Left cardiac atrium (tissue), 4 donors: ENCODE measurements at places on chromosomes 2 and 18. TPM values are rescaled to one million over a fixed set of nuclear protein-coding genes. Genes with fewer than 3 reads are reported as not detected.

Gene PSMA8
- total RNA-seq = not detected

Gene IL36B
- total RNA-seq = not detected

Gene DSC2
- 14.1 TPM for total RNA-seq

Gene ST8SIA3
- not detected for total RNA-seq

Gene ABHD1
- total RNA-seq = 3.2 TPM

Gene ASXL3
- total RNA-seq = 4.5 TPM

GRCh38 chr2:143553261-143553660 lies 424.0 kb downstream of the ARHGAP15 start:
- DNase-seq = no peak

GRCh38 chr2:191115804-191116203 lies 35.0 kb downstream of the STAT4 start:
- DNase-seq = no peak

- peak; percentile 63 for DNase-seq
These were observed 49.6 kb downstream of the ODC1 start for GRCh38 chr2:10398496-10398895.

DNA sequence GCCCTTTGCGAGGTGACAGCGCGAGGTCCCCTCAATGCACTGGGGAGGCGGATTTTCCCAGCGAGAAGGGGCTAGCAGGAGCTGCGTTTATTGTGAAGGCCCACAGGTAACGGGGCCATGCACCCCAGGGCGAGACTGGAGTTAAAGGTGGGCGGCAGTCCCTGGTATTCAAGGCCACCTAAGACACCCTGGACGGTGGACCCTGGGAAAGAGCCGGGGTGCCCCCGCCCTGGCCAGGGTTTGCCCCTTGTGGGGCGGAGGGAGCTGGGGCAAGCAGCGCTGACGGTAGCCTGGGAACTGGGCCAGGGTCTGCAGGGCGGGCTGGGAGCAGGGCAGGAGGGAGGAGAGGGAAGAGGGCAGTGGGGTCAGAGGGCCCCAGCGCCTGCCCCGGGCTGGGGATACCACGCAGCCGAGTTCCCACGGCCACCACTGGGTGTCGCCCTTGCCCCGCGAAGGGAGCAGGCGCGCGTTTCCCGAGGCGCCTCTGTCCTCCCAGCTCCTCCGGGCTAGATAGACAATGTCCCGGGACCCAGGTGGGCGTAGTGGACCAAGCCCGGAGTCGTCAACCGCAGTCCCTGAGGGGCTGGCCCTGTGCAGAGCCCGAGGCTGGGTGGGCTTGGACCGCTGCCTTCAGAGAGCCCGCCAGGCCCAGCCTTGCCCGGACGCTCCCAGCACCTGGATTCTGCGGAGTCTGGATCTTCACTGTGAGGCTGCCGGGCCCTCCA lies 80.2 kb downstream of the SMAD4 start:
- DNase-seq = peak; percentile 61

GRCh38 chr2:43819491-43820163 lies 19.0 kb downstream of the ABCG5 start:
- no peak for DNase-seq

DNA sequence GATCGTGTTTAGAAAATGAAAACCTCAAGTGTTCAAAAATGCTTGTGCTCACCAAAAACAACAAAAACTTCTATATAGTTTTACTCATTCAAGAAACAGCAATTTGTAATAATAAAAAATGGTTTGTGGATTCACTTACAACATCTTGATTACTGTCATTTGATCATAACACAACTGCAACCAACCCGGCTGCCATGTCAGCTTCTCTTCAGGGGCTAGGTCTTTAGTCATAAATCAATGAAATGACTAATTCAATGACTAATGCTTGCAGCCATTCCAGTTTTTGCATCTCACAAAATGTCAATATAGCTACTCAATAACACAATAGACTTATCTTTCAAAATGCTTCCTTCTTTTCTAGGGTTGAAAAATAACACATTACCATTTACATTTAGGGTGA lies 128.0 kb downstream of the OLA1 start:
- DNase-seq = no peak

GRCh38 chr2:177164584-177165052 lies 48.0 kb upstream of the HNRNPA3 start:
- peak; percentile 82 for DNase-seq

DNA sequence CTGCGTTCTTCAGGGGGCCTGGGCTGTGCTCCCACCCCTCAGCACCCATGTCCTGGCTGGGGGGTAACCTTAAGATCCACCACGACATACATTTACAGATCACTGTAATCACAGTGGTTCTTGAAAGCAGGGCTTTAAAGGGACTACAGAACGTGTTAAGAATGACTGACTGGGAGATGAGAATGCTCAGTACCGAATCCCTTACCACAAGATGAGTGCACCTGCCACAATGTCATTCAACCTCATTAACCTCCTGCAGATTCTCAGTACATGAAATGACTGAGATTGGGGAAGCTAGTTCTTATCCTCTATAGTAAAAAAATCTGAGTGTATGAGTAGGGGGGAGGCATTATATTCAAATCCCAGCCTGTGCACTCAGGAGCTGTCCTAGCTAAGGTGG lies 10.5 kb upstream of the PIEZO2 start:
- no peak for DNase-seq

DNA sequence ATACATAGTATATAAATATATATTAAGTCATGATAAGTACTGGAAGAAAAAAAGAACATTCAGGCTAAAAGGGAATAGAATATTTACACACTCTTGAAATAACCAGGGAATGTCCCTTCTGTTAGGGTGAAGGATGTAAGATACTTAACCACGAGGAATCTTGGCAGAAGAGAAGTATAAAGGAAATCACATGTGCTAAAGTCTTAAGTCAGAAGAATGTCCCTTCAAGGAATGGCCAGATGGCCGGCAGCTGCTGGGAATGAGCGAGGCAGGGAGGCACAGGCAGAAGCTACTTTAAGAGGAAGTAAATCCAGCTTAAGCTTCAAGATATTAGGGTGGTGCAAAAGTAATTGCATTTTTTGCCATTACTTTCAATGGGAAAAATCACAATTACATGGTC lies 5.5 kb downstream of the CCDC102B start:
- peak; percentile 39 for DNase-seq
